ENCODE measurements at places on chromosomes 12 and 14. TPM values are rescaled to one million over a fixed set of nuclear protein-coding genes. Genes with fewer than 3 reads are reported as not detected.

Gene GLIPR1L2
- 0.13 TPM for total RNA-seq

- peak; percentile 88 for ATAC-seq
These were observed 1.6 kb upstream of the TAS2R30 start for GRCh38 chr12:11136075-11136474.

DNA sequence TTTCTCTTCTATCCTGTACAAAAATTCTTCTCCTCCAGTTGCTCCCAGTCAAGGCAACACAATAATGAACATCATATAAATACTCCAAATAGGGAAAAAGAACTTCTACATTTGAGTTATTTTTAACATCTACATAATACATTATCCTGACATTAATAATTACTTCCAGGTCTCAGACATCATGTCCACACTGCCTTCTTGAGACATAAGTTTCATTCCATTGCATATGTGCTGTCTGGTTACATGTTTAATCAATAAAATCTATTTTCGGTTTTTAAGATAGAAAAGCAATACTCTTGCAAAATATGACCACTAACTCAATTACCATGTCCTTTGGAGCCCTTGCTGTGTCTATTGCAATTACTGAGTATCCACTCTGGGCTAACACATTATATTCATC is 881.9 kb downstream of the GALC start:
- ATAC-seq: no peak

Gene TPPP2
- total RNA-seq: not detected

DNA sequence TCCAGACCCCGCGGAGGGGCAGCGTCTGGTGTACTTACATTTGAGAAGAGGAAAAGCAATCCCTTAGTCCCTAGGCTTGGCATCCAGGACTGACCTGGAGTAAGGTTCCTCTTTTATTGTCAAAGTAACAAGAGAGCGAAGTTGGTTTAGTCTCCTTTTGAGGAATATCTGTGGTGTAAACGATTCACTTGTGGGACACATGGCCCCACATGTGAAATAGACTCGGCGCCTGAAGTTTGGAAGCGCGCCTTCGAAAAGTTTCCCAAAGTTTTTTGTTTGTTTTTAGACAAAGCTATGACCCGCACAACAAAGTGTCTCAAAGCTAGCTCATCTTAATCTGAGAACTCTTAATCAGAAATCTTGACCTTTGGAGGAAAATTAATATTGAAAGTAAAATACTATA is 744 bp downstream of the STYX start:
- no peak for ATAC-seq

- no peak for ATAC-seq
These were observed 66.0 kb upstream of the TRAF3 start for GRCh38 chr14:102711207-102711606.
